ENCODE measurements at places on chromosomes 1 and 21. TPM values are rescaled to one million over a fixed set of nuclear protein-coding genes. Genes with fewer than 3 reads are reported as not detected.
A peak's percentile ranks its signal among the peaks of the same experiment; 100 is the strongest.

Gene ZZZ3
- total RNA-seq, result 60.2 TPM

- no peaks in the 10 kb centered on the region for H3K27me3 ChIP-seq
- no peak overlapping the region for H3K4me3 ChIP-seq
Measured at GRCh38 chr1:188958461-188959115, 1519.1 kb downstream of the BRINP3 start.

DNA sequence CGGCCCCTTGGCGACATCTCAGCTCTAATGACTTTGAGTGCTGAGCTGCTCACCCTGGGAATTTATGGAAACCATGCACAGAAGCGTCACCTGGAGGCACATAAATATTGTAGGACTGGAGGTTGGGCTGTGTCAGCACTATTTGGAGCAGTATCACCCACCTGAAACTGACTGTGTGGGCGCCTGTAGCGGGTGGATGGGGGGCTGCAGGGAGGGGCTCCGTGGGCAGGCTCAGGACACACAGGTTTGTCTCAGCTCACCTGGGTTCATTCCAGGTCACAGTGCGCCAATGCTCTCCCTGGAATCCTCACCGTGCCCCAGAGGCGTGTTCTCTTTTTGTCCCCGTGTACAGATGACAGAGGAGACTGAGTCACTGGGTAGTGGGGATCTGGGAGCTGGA lies 74.8 kb upstream of the ACTL8 start:
- H3K4me1 ChIP-seq, result no peaks in the 10 kb centered on the region
- no peak for DNase-seq
- H3K27ac ChIP-seq, result no peak overlapping the region
- H3K27me3 ChIP-seq, result no peaks in the 10 kb centered on the region

Gene IFNLR1
- total RNA-seq, result 5.4 TPM

GRCh38 chr1:210607361-210607760 lies 278.7 kb downstream of the HHAT start:
- no peak for DNase-seq
- no peaks in the 10 kb centered on the region for H3K4me1 ChIP-seq
- H3K4me3 ChIP-seq, result no peak overlapping the region
- H3K27ac ChIP-seq, result no peak overlapping the region

Gene FCRL1
- total RNA-seq, result not detected

GRCh38 chr1:39268112-39268581 lies 63.7 kb downstream of the MACF1 start:
- H3K27me3 ChIP-seq, result no peaks in the 10 kb centered on the region
- no peak overlapping the region for H3K4me3 ChIP-seq
- H3K4me1 ChIP-seq, result peaks cover 56% of the 10 kb centered on the region
- DNase-seq, result no peak

Gene TSTD1
- 40.2 TPM for total RNA-seq

GRCh38 chr1:99763956-99764355 lies 2.5 kb downstream of the FRRS1 start:
- H3K4me3 ChIP-seq, result no peak overlapping the region
- H3K27ac ChIP-seq, result peak overlapping the region; percentile 53
- H3K4me1 ChIP-seq, result peaks cover 4% of the 10 kb centered on the region
- no peaks in the 10 kb centered on the region for H3K27me3 ChIP-seq
- H3K36me3 ChIP-seq, result no peaks in the 10 kb centered on the region

DNA sequence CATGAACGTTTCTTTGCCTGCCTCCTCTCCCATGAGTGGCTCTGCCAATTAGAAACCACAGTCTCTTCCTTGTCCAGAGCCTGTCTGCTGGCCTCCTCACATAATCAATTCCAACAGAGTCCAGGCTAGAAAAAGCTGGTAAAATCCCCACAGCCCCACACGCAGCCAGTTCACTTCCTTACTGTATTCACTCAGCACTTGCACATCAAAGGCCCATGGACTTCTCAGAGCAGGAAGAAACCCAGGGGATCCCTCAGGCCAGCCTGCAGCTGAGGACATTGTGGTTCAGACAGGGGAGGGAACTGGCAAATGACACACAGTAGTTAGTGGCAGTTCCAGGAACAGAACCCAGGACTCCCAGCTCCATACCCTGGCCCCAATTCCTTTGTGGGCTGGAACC lies 171.6 kb upstream of the EDN2 start:
- no peaks in the 10 kb centered on the region for H3K27me3 ChIP-seq
- no peak overlapping the region for H3K27ac ChIP-seq
- H3K4me1 ChIP-seq, result peaks cover 25% of the 10 kb centered on the region
- DNase-seq, result no peak
- H3K4me3 ChIP-seq, result no peak overlapping the region

DNA sequence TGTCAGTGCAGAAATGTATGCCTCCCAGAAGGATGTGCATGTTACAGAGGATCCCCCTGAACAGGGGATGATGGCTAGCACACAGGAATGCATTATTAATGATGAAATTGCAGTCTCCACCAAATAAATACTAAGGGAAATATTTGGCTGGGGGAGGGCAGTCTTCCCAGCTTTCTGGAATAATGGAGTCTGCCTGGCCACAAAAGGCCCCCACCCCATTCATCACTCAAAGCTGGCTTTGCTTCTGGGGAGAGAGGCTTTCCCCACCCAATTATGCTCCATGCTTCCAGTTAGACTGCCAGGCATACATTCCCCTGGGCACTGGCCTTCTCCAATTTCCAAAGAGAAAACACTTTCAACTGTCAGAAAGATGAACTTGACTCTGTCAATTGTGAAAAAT lies 302.7 kb downstream of the SIPA1L2 start:
- no peak overlapping the region for H3K27ac ChIP-seq
- no peak for DNase-seq
- H3K27me3 ChIP-seq, result no peaks in the 10 kb centered on the region
- no peaks in the 10 kb centered on the region for H3K4me1 ChIP-seq
- H3K36me3 ChIP-seq, result no peaks in the 10 kb centered on the region

DNA sequence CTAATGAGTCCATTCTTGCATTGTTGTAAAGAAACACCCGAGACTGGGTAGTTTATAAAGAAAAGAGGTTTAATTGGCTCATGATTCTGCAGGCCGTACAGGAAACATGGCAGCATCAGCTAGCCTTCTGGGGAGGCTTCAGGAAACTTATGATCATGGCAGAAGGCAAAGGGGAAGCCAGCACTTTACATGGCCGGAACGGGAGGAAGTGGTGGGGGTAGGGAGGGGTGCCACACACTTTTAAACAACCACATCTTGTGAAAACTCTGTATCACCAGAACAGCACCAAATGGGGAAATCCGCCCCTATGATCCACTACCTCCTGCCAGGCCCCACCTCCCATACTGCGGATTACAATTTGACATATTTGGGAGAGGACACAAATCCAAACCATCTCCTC lies 43.9 kb downstream of the NOS1AP start:
- H3K27me3 ChIP-seq, result no peaks in the 10 kb centered on the region
- DNase-seq, result no peak
- no peak overlapping the region for H3K27ac ChIP-seq
- no peak overlapping the region for H3K4me3 ChIP-seq

GRCh38 chr1:110083866-110084226 lies 13.4 kb upstream of the ALX3 start:
- H3K27ac ChIP-seq, result no peak overlapping the region
- peak overlapping the region; percentile 58 for H3K4me3 ChIP-seq
- no peak for DNase-seq
- peaks cover 7% of the 10 kb centered on the region for H3K4me1 ChIP-seq

Gene PTCH2
- 1.7 TPM for total RNA-seq

DNA sequence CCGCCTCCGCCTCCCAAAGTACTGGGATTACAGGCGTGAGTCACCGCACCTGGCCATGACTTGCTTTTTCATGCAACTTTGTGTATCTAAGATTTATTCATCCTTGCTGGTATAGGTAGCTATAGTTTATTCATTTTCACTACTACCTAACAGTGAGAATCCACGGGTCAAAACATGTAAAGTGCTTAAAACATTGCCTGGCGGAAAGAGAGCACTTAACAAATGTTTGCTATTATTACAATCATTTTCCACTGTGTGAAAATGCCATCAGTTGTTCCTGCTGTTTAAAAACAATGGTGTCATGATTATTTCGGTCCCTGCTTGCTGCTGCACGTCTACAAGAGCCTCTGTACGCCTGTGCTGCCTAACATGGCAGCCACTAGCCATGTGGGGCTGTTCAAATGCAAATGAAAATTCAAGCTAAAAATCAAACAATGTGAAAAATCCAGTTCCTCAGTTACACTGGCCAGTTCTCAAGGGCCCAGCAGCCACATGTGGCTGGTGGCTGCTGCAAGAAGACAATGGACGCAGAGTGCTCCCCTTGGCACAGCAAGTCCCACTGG lies 65.1 kb downstream of the CLSTN1 start:
- H3K4me1 ChIP-seq, result no peaks in the 10 kb centered on the region
- H3K27ac ChIP-seq, result no peak overlapping the region
- H3K27me3 ChIP-seq, result no peaks in the 10 kb centered on the region
- H3K36me3 ChIP-seq, result no peaks in the 10 kb centered on the region
- no peak for DNase-seq

GRCh38 chr1:21289700-21290545 lies at the start of gene ECE1:
TSS of gene ECE1 (minus strand) at chr1:21290463. CDS start at chr1:21290414, 49 bp downstream.
- no peaks in the 10 kb centered on the region for H3K36me3 ChIP-seq
- peak within 1 kb of the TSS; percentile 53 for H3K27ac ChIP-seq
- peak within 1 kb of the TSS; percentile 81 for H3K4me3 ChIP-seq
- H3K27me3 ChIP-seq, result no peaks in the 10 kb centered on the region
- peak; percentile 71 for DNase-seq
- H3K4me1 ChIP-seq, result peaks cover 55% of the 10 kb centered on the region

Gene OR2M2
- total RNA-seq, result not detected

- no peak for DNase-seq
- no peak overlapping the region for H3K27ac ChIP-seq
- no peak overlapping the region for H3K4me3 ChIP-seq
Measured at GRCh38 chr1:25695771-25696311, 79.2 kb downstream of the MAN1C1 start.

- H3K4me3 ChIP-seq, result no peak overlapping the region
- H3K36me3 ChIP-seq, result no peaks in the 10 kb centered on the region
- DNase-seq, result no peak
- H3K27me3 ChIP-seq, result no peaks in the 10 kb centered on the region
- no peak overlapping the region for H3K27ac ChIP-seq
- no peaks in the 10 kb centered on the region for H3K4me1 ChIP-seq
Measured at GRCh38 chr1:192737306-192737705, 71.5 kb upstream of the RGS2 start.

Gene LRRC8C
- 63.5 TPM for total RNA-seq

Gene NTRK1
- 2.9 TPM for total RNA-seq

DNA sequence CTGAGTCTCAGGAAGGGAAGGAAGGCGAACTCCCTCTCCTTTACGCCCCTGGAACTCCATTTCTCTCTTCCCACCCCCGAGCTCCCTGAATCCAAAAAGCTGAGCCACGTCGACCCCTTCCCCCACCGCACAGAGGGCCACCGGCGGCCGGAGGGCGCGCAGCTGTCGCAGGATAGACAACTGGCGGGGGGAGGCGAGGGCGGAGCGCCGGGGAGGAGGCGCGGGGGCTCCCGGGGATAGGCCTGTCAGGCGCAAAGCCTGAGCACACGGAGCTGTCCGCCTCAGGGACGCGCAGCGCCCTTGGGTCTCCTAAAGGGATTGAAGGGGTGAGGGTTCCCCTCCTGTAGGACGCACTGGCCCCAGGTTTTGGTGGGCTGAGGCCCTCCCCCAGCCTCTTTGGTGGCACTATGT lies 752 bp upstream of the ACTA1 start:
- no peak overlapping the region for H3K27ac ChIP-seq
- no peak for DNase-seq
- H3K4me3 ChIP-seq, result no peak overlapping the region
- no peaks in the 10 kb centered on the region for H3K36me3 ChIP-seq
- H3K27me3 ChIP-seq, result peaks cover 50% of the 10 kb centered on the region

DNA sequence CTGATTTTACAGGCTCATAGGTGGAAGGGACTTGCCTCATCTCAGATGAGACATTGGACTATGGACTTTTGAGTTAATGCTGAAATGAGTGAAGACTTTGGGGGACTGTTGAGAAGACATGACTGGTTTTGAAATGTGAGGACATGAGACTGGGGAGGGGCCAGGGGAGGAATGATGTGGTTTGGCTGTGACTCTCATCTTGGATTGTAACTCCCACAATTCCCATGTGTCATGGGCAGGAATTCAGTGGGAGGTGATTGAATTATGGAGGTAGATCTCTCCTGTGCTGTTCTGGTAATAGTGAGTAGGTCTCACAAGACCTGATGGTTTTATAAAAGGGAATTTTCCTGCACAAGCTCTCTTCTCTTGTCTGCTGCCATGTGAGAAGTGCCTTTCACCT lies 20.8 kb downstream of the SCYL3 start:
- H3K4me3 ChIP-seq, result no peak overlapping the region
- H3K4me1 ChIP-seq, result no peaks in the 10 kb centered on the region
- no peaks in the 10 kb centered on the region for H3K27me3 ChIP-seq
- no peak overlapping the region for H3K27ac ChIP-seq

GRCh38 chr1:82108843-82109242 lies 308.1 kb downstream of the ADGRL2 start:
- H3K4me1 ChIP-seq, result no peaks in the 10 kb centered on the region
- DNase-seq, result no peak
- no peak overlapping the region for H3K27ac ChIP-seq
- no peaks in the 10 kb centered on the region for H3K36me3 ChIP-seq
- H3K27me3 ChIP-seq, result no peaks in the 10 kb centered on the region

Gene HAX1
- total RNA-seq, result 153 TPM

DNA sequence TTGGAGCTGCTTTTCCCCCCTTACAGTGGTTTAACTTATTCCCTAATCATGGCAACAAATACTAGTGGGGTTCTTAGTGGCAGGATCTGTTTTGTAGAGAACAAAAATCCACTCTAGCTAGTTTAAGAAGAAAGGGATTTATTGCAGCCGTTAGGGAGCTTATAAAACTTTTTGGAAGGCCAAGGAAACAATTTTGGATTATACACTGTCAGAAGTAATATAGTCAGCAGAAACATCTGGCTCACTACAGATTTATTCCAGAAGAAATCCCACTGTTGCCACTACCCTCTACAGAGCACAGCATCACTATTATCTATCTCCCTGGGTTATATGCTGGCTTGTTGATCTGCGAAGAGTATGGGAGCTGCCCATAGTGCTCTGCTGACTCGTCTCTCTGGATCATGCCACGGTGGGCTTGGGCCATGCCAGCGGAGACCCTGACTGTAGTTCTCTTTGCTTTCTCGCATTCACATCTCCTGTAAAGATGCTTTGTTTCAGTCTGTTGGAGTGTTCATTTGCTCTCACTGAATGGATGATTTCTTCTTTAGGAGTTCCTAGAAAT lies 107.5 kb downstream of the ODF2L start:
- H3K36me3 ChIP-seq, result no peaks in the 10 kb centered on the region
- H3K4me1 ChIP-seq, result no peaks in the 10 kb centered on the region
- H3K27me3 ChIP-seq, result no peaks in the 10 kb centered on the region
- H3K4me3 ChIP-seq, result no peak overlapping the region
- DNase-seq, result no peak

DNA sequence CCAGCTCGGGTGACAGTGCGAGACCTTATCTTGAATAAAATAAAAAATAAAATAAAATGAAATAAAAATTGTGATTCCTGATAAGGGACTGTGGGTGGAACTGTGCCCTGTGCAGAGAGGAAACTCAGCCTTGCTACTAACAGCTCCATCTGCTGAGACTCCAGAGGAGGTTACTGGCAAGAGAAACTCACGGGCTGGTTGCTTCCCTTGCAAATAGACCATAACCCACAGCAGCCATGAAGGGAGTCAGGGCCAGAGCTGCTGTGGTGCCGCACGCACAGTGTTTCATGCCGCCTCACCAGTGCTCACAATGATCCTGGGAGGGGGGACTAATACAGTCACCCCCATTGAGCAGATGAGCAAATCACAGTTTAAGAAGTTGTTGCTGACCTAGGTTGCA lies 13.7 kb downstream of the ZBTB17 start:
- H3K27ac ChIP-seq, result no peak overlapping the region
- peaks cover 29% of the 10 kb centered on the region for H3K4me1 ChIP-seq
- no peaks in the 10 kb centered on the region for H3K27me3 ChIP-seq
- no peak overlapping the region for H3K4me3 ChIP-seq

GRCh38 chr1:74053407-74053806 lies 144.6 kb downstream of the LRRIQ3 start:
- H3K27ac ChIP-seq, result no peak overlapping the region
- no peaks in the 10 kb centered on the region for H3K4me1 ChIP-seq
- no peaks in the 10 kb centered on the region for H3K36me3 ChIP-seq
- H3K4me3 ChIP-seq, result no peak overlapping the region
- no peaks in the 10 kb centered on the region for H3K27me3 ChIP-seq

Gene PTPN7
- 449 TPM for total RNA-seq
